ENCODE measurements at places on chromosomes 12 and 14.
A peak's percentile ranks its signal among the peaks of the same experiment; 100 is the strongest.

- DNase-seq = no peak
Measured at GRCh38 chr12:39771456-39771855, 151.9 kb upstream of the ABCD2 start.

- no peak for DNase-seq
Measured at GRCh38 chr12:87348071-87348470, 681.1 kb downstream of the C12orf50 start.

GRCh38 chr12:44459569-44459968 is 416.5 kb downstream of the NELL2 start:
- DNase-seq = no peak

DNA sequence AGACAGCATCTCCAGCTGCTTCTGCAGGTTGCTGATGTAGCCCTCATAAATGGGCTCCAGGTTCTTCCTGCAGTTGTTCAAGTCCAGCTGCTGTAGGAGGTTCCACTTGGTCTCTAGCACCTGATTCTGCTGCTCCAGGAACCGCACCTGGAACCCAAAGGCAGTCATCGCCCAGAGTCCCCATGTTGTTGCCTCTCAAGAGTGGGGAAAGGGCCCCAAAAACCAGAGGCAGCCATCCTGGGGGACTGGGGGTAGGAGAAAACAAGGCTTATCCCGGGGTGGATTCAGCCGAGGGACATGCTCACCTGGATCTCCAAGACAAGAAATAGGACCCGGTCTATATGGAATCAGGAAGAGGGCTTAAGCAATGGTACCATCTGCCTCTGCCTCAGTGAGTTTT is 2.3 kb downstream of the KRT72 start:
- DNase-seq = no peak

DNA sequence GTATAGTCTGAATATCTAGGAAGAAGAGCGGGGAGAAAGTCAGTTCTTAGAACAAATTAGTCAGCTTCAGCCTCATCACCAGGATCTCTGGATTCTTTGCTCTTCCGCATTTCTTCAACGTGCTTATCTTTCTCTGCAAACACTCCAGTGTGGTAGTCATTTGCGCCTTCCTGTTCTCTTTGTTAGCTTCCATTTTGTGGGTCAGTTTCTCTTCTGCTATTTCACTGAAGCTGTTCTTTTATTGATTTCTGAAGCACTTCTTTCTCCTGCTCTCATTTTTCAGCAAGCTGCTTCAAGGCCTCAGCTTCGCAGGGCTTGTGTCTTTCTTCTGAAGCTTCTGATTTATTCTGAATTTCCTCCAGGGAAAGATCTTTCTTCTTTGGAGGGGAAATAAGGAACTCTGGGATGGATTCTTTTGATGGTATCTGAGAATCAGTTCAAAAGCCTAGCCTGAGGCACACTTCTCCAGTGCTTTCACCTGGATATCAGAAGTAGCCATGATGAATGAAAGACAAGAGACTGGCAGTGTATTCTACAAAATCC is 13.5 kb downstream of the AMN1 start:
- DNase-seq = no peak

DNA sequence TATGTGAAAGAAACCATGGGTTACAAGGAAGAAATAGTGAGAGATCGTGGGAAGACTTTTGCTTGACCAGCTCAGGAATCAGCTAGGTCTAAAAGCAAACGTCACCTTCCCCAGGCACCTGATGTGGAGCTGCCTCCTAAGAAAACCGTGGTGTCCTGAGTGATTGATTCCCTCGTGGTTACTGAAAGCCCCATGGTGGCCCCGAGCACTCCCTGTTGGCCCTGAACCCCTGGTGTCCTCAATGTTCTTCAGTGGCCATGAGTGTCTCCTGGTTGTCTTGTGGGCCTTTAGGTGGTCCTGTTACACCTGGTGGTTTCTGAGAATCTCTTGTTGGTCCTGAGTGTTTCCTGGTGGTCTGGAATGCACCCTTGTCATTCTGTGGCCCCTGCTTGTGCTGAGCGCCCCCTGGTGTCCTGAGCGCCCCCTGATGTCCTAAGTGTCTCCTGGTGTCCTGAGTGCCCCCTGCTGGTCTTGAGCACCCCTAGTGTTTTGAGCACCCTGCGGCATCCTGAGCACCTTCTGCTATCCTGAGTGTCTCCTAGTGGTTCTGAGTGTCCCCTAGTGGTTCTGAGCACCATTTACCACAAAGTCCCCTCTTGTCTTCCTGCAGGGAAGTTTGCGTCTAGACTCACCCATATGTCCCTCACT is 518.7 kb downstream of the TMEM121 start:
- DNase-seq = no peak

GRCh38 chr12:105289114-105289904 is 41.2 kb upstream of the C12orf75 start:
- peak; percentile 10 for DNase-seq

DNA sequence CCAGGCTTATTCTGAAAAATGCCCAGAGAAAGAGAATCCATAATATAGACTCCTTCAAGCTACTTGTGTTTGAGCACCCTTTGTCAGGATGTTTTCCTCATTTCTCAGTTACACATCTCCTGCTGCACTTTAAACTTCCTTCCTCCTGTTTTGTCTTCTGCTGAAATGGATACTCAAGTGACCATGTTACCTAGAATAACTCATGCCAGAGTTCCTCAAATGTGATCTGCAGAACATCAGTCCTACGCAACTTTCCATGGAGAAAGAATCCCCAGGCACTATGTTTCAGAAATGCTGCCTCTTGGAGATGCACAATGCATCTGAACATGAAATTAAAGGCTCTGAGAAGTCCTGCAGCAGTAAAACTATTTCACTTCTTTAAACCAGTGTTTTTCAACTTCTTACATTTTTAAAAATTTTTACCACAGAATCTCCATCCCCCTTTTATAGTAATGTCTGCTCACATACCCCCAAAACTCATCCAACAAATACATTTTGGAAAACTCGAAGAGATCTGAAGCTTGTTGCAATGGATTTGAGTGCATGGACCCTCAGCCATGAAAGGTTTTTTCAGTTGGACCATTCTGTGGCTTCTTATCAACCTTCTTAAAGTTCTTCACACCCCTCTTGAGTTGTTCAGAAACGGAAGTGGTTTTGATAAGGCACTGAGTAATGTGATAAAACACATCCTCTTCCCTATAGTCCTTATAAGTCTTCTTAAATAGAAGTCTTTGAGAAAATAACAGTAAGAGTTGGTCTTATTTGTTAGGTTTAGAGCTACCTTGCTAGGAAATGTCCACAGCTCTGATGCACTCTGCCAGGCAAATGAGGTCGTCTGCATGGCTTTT is 84.5 kb upstream of the KCNA1 start:
- DNase-seq = no peak

- no peak for DNase-seq
Measured at GRCh38 chr14:50462111-50462510, 65.4 kb upstream of the CDKL1 start.

- no peak for DNase-seq
Measured at GRCh38 chr12:13735734-13736133, 245.7 kb downstream of the GRIN2B start.

DNA sequence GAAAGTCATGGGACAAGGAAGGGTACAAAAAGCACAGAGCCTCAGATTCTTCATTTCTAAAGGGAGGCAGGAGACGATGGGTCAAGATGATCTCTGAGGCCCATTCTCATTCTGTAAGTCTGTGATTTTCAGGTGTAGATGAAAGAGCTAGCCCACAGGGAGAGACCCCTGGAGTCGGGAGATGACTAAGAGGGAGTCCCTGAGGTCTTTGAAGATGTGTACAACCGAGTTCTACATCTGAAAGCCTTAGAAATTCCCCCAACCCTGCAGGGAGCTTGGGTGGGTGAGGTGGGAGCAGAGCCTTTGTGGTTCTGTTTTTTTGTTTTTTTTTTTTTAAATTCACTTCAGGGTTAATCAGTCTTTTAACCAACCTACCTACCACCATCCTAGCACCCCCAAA is 3.1 kb downstream of the WNT10B start:
- DNase-seq = no peak

- no peak for DNase-seq
Measured at GRCh38 chr12:9134981-9135628, 19.4 kb upstream of the A2M start.

DNA sequence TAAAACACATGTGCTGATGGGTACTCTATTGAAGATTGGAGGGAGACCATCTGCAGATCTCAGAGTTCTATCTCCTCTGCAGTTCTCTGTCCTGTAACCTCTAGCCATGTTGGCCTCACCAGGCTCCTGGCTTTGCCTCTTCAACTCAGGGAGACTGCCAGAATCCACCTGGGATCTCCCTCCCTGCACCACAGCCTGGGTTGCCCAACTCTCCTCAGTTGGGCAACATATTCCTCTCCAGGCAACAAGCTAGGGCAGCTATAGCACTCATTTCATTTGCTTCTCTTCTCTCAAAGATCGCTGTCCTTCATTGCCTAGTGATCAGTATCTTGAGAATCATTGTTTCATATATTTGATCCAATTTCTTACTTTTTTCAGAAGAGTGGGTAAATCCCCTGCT is 28.8 kb downstream of the CKAP4 start:
- no peak for DNase-seq

All from BJ (cell line).